Fibroblast of skin of scalp (primary cell): ENCODE measurements at places on chromosomes 13 and 19.
A peak's percentile ranks its signal among the peaks of the same experiment; 100 is the strongest.

DNA sequence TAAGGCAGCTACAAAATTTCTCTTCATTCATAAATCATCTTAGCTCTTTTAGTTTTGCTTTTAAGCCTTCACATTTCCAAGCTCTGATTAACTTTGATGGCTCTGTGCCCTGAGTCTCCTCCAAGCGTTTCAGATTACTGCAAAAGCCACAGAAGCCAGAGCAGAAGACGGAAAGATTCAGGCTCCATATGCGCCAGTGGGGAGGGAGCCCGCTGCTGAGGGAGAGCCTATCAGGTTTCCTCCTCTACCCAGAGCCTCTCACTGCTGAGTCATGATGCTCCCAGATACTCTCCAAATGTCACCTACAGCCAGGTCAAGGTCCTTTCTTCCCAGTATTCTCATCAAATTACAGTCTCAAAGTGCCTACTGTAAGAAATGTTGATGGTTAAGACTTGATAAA, 193.6 kb downstream of the RAP2A start:
- DNase-seq, result peak; percentile 91

DNA sequence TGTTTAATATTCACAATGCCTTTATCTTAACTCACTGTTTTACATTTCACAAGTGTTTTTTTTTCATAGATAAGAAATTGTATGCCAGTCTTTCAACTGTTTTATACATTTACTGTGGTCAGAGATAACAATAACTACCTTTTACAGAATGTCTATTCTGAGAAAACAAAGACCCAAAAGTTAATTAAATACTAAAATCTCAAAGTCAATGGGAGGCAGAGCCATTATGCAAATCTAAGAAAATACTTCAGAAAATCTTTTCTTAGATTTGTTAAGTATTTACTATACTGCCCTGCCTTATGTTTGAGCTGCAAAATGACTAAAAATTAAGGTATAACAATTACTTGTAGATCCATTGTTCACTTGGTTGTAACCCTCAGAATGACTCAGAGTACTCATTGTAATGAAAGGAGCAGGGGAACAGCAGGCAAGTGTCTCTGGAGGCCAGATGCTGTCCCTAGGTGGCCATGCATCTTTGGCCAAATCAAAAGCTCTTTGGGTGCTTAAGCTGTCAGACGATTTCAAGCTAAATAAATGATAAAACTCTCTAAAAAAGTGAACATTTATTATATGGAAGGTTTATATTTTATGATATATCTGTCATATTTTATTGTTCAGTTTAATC, 770.1 kb upstream of the PCDH20 start:
- DNase-seq, result no peak

DNA sequence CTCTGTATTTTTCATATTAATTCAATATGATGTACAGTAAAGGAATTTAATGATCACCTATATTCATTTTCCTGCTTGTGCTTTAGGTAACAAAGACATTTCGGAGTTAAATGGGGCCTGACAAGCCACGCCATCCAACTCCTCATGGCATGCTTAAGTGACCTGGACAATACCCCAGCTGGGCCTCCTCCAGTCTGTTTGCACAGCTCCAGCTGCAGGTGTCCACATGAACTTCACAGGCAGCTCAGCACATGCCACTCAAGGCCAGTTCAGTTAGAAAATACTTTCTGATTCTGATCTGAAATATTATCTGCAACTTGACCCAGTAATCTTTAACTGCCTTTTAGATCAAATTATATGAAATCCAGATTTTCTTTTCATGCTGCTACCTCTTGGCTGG, 89.6 kb upstream of the SLC15A1 start:
- DNase-seq, result no peak

GRCh38 chr19:50321831-50322230, 7.3 kb downstream of the KCNC3 start:
- no peak for DNase-seq
